ENCODE measurements at places on chromosomes 5 and 9.

DNA sequence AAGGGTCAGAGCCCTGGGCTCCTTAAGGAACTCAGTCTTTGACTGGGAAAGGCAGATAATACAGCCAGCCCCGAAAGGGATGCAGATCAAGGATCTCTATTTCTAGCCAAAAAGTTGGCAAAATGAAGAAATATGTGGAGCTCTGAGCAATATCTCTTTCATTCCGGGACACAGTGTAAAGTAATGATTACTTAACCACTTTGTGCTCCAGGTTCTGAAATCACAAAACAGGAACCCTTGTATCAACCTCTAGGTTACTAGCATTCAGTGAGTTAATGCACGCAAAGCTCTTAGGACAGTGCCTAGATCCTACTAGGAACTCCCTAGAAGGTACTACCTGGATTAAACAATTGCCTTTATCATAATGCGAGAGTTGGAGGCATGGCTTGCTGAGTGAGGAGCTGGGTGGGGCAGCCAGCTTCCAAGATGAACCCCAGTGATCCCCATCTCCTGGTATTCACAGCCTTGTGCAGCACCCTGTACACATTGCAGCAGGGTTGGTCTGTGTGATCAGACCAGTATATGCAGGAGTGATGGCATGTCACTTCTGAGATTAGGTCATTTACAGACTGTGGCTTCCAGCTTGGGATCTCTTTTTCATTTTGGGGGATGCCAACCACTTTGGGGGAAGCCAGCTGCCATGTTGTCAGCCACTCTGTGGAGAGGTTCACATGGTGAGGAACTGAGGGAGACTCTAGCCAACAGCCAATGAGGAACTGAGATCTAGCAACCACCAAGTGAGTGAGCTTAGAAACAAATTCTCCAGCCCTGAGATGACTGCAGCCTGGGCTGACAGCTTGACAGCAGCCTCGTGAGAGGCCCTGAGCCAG is 103.1 kb upstream of the SLC44A1 start:
- DNase-seq, result no peak

DNA sequence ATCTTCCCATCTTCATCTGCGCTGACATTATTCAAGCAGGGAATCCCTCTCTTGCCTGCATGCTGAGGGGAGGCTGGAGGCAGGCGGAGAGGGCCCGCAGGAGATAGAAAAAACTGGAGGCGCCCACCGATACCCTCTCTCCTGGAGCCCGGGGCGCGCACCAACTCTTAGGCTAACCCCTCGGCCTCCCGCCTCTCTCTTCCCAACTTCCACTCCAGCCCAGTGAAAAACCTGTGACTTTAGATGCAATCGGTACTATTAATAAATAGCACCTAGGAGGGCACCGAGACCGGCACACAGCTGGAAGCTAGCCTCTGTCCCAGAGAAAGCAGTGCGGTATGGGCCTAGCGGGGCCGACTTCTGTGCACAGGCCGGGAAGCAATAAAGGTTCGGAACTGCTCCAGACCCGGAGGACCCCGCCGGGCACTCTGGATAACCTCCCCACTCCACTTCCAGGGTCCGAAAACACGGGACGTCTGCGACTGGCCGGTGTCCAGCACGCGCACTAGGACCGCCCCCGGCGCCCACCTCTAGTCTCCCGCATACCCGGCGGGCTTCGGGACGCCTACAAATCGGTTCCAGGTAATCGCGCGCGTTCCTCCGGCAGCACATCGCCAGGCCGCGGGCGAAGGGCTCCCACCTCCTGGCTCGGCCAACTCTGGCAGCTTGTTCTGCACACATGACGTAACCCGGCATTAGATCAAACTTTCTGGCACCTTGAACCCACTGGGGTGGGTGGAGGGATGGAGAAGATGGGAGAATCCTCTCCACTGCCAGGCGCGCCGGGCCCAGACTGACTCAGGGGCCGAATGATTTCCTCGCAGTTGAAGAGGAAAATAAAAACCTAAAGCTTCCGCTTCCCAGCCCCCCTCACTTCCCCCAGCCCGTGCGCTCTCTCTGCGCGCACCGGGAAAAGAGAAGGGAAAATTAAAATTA is 1.4 kb downstream of the EFNA5 start:
- no peak for DNase-seq

DNA sequence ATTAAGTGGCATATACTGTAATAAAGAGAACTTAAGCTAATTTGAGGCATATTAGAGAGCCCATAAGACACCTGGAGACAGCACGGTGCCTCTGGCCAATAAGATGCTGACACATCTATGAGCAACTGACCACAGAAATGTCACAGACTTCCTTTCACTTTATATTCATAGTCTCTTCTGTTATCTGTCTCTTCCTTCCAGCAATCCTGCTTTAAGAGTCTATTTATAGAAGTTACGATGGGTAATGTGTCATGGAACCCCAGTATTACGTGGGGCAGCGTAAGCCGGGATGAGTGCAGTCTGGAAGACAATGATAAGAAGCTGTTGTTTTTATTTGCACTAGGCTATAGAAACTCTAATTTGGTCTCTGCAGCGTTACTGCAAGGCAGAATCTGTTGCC is 136.8 kb downstream of the CFAP90 start:
- DNase-seq, result no peak

GRCh38 chr5:52895075-52895474 is 94.1 kb upstream of the ITGA2 start:
- no peak for DNase-seq

DNA sequence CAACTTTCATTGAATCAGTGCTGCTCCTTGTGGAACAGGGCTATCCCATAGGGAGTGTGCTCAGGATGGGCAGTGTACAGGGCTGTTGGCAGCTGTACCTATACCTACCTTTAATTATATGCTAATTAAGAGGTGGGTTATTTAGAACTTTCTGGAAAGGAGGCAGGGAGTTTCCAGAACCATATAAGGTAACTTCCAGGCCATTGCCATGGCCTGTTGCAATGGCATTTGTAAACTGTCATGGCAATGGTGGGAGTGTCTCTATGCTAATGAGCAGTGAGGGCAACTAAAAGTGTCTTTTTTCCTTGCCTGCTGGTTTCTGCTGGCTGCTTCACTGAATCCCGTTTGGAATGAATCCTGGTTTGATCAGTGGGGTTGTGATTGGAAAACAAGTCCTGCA is 2.3 kb upstream of the ARHGAP26 start:
- no peak for DNase-seq

- peak; percentile 95 for DNase-seq
Observed at GRCh38 chr9:115604831-115605483, 487.0 kb upstream of the TNC start.

- DNase-seq, result no peak
Observed at GRCh38 chr5:147190331-147190730, 44.5 kb upstream of the STK32A start.

- no peak for DNase-seq
Observed at GRCh38 chr5:10073441-10074104, 176.1 kb downstream of the ATPSCKMT start.

DNA sequence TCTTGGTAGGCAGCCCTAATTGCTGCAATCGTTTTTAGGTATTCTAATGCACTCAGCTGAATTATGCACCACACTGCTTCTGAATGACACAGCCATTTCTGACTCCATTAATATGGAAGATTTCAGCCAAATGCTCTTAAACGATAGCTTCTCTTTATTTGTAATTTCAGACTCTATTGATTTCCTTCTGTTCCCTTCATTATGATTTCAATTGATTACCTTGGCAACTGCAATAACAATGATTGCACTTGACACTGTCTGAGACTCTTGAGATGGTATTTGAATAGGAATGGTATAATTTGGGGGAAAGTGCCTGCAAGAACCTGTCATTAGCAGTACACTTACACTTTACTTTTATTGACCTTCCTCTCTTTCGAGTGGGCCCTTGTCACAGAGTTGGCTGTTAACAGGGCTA is 296.1 kb upstream of the DMAC1 start:
- DNase-seq, result no peak

DNA sequence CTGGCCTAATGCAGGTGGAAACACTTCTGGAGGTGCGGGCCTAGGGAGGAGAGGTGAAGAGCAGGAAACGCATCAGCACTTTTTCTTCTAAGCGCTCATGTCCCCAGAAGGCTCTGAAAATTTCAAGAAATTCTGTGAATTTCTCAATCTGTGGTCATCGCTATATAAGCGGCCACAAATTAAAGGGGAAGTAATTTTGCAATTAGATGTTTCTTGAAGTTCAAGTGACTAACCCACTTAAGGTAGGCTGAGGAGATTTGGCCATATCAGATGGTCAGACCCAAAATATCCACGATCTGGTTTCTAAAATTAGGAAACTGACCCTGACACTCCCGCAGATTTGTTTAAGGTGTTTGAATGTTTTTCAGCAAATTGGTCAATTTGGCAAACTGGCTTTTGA is 16.6 kb upstream of the HMGCR start:
- no peak for DNase-seq

DNA sequence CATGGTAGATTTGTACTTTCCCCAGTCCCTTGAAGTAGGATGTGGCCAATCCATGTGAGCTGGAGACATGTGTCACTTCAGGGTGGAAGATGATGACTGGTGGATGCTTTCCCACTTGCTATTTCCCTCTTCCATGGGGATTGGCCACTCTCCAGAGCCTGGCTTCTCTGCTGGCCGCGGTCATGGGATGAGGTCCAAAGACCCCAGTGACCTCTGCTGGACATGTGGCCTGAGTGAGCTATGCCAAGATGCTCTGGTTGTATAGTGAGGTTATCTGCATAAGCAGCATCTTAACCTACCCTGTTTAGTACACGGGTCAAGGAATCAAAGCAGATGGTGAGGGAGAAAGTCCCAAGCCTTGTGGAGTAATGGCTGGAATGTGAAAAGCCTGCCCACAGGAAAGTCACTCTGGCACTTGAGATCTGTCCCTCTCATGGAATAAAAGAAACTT is 47.1 kb downstream of the SH3PXD2B start:
- DNase-seq, result no peak

DNA sequence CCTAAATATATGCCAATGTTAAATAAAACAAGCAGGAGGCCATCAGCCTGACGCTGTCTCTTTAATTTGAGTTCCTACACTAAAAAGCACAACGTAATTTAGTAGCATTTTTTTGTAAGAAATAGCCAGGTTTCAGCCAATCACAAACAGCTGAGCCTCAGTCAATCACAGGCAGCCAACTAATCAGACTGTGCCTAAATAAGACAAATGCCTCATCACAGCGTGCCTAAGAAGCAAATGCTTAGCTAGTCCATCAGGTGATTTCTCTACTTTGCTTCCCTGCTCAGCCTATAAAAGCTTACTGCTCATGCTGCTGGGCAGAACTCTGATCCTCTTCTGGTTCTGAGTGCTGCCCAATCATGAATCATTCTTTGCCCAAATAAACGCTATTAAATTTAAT is 38.3 kb upstream of the RORB start:
- DNase-seq, result no peak

- DNase-seq, result no peak
Observed at GRCh38 chr5:14355391-14355790, 212.2 kb downstream of the TRIO start.

DNA sequence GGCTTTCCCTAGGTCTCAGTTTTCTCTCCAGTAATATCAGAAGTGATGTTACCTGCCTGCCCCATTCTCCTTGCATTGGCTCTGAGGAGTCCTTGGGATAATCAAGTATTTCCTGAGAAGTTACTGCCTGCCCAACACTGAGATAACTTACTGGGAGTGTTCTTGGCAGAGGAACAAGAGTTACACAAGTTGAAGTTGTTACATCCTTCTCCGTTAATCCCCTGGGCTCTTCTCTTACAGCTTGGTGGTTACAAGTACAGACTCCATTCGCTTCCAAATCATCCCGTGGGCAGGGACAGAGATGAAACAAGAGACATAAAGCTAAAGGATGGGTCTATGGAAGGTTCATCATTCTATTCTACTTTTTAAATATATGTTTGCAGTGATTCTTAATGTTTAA is 74.1 kb upstream of the SAP30L start:
- DNase-seq, result peak; percentile 97

DNA sequence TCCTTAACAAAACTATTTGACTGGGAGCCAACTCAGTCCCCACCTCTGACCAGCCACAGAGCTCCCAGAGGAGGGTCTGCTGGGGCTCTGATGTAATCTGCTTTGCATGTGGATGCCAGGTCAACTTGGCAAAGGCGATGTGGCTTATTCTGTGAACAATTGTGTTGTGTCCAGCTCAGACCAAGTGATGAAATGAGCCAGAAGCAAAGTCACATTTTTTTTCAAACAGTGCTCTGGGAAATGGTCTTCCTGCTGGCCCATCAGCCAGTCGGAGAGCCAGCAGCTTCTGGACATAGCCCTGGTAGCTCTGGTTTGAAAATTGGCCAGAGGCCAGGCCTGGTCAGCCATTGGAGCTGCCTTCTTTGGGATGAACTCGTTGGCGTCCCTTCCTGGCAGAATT is 86.5 kb downstream of the ANGPTL2 start:
- peak; percentile 70 for DNase-seq

GRCh38 chr5:175885813-175886212 is 14.4 kb downstream of the CPLX2 start:
- no peak for DNase-seq

DNA sequence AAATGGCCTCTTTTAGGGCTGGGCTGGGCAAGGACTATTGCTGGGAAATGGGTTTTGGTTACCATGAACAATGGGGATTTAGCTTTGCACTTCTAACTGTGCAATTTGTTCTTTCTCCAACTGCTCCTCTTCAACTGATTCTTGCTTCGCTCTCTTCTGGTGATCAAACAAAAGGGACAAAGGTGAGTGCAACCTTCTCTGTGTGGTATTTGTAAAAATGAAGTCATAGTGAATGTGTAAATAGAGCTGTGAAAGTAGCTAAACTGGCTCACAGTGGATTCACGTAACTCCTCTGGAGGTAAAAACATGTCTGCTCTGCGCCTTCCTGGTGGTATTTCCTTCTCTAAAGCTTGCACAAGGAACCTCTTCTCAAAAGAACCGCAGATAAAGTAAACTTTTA is 20.9 kb upstream of the SPINK14 start:
- DNase-seq, result no peak

- no peak for DNase-seq
Observed at GRCh38 chr9:77872863-77873262, 158.7 kb downstream of the GNAQ start.

- no peak for DNase-seq
Observed at GRCh38 chr5:57102905-57103255, 71.0 kb upstream of the GPBP1 start.

GRCh38 chr5:178116143-178116885 is 3.0 kb downstream of the N4BP3 start:
- DNase-seq, result no peak

Measured in skeletal muscle cell (primary cell).